ENCODE measurements at places on chromosomes 12 and 14.

DNA sequence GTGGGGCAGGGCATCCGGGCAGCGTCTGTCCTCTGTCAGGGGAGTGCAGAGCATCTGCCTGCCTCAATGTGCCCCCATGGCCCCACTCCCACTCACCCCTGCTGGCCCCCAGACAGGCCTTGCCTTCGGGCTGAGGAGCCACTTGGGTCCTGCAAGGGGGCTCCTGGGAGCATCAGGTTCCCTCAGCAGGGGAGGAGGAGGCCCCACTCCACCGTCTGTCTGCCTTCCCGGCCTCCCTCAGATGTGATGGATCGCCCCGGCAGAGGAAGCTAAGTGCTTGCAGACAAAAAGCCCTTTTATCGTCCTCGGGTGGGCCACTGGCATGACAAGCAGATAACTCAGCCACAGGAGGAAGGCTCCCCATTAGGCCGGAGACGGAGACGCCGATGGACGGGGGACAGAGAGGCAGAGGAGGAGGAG, 35.1 kb downstream of the NCOR2 start:
- DNase-seq: no peak

- DNase-seq: no peak
These were observed 77.8 kb downstream of the VCPKMT start for GRCh38 chr14:50038398-50039119.

DNA sequence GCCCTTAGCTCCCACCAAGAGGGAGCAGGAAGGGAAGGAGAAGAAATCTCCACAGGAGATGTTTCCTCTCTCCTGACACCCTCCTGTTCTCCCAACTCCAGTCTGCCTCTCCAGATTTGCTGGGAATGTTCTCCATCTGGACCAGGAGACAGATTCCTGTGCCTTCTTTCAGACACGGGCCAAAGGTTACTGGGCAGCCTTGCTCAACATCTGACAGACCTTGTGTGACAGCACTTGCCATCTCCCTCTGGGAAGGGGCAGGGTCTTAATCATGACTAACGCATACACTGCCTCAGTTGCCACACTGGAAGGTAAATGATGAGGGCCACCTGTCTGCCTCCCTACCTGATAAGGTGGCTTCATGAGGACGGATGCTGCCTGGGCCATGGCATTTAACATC, 2.5 kb upstream of the TTC7B start:
- no peak for DNase-seq

DNA sequence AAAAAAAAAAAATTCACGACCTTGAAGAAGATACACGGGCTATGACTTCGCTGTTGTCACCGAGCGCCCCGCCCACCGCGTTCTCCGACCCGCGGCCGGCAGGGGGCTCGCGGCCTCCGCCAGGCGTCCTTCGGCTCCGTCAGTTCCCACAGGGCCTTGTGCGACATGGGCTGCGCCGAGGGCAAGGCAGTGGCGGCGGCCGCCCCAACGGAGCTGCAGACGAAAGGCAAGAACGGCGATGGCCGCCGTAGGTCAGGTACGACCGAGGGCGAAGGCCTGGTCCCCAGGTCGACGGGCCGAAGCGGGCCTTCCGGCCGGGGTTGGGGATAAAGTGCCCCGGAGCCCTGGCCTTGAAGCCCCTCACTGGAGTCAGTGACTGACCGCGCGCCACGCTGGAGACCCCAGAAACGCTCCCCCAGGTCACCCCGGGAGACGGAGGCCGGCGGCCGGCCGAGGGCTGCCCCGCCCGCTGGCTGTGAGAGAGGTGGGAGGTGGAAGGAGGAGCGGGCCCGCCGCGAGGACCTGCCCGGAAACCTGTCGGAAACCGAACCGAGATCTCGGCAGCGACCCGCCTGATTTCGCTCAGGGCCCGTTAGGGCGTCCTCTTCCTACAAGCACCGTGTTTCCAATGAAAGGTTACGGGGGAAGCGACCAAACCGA, at the start of gene TXNRD1:
Gene TXNRD1, plus strand, starts transcription at position 142 of the 660 bp plus-strand sequence. Its CDS starts 24 bp downstream, at position 166.
- DNase-seq: no peak

DNA sequence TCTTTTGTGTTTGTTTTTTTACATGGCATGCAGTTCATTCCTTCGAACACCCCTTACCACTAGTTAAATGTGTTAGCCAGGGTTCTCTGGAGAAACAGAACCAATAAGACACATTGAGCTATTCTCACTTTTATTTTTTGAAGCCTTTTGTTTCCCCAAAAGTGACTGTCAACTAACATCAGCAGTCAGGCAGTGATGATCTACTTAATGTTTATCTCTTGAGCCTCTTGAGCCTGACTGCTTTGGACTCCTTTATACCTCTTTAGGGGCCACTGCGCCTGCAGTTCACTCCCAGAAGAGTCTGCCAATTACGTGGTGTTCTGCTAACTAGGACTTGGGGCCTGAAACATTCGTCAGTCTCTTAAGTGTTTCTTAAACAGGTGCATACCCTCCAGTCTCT, 163.7 kb upstream of the FLRT2 start:
- no peak for DNase-seq

- peak; percentile 23 for DNase-seq
These were observed 78.6 kb downstream of the CLMN start for GRCh38 chr14:95240859-95241813.

DNA sequence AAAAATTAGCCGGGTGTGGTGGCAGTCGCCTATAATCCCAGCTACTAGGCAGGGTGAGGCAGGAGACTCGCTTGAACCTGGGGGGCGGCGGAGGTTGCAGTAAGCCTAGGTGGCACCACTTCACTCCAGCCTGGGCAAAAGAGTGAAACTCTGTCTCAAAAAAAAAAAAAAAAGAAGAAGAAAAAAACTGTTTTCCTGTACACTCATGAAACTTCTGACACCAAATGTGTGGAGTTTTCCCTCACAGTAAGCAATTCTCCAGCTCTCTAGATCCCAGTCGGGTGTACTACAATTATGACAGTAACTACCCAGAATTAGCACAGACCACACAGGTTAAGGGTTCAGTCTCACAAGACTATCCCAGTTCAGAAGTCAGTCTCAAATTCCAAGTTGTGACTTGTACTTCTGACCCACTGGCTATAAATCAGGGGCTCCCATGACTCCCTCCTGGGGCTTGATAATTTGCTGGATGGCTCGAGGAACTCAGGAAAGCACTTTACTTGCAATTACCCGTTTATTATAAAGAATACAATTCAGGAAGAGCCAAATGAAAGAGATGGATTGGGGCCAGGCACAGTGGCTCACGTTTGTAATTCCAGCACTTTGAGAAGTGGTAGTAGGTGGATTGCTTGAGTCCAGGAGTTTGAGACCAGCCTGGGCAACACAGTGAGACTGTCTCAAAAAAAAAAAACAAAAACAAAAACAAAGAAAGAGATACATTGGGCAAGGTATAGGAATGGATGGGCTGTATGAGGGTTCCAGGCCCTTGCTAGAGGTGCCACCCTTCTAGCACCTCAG, 12.4 kb upstream of the ARF6 start:
- DNase-seq: peak; percentile 85

DNA sequence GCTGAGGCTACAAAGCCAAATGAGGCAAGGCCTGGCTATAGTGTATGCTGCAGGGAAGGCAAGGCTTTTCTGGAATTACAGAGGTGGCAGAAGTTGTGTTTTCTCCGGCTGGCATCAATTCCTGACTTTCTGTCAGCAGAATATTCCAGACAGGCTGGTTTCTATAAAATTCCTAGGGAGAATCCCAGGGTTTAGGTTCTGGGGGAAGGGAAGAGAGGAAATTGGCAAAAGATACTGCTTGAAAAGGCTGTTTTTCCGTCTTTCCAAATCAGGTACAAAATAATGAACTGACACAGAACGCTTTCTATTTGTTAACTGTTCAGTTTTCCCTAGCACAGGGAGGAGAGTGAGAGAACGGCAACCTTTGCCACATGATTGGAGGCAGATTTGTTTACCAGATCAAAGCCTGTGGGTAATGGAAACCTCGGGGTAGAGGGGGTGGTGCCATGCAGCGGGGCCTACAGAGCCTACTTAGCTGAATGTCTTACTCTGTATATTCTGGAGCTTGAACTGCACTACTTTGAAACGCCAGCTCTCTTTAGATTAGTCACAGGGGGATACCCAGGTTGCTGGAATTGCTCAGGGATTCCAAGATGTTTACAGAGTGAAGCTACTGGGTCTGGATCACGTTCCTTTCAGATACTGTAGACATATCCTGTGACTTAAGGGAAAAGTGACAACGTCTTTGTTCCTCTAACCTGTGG, 65.8 kb upstream of the DACT1 start:
- DNase-seq: no peak

DNA sequence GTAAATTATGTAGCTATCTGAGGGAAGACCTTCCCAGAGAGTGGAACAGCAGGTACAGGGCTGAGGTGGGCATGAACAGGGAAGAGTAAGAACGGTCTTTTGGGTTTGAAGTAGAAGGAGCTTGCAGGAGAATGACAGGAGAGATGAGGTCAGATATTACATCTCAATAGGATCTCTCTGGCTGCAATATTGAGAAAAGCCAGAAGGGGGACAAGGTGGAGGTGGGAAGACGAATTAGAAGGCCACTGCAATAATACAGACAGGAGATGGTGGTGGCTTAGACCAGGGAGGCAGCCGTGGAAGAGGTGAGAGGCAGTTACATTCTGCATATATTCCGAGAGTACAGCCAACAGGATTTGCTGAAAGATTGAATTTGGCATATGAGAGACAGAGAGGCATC, 310.2 kb downstream of the APAF1 start:
- no peak for DNase-seq

DNA sequence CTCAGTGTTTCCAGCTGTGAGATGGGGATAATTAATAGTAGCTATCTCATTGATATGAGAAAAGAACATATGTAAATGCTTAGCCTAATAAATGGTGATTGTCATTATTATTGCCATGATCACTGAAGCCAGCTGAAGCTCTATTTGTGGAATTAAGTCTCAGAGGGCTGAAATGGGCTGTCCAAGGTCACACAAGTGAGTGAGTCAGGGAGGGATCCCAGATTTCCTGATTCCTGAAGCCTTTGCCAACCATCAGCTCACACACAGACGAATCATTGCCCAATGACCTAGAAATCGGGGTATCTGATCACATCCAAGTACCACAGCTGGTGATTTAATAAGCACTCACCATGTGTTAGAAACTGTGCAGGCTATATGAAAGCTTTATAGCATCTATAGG, 21.6 kb upstream of the TMEM229B start:
- DNase-seq: no peak
